ENCODE measurements at places on chromosomes 7 and 10. TPM values are rescaled to one million over a fixed set of nuclear protein-coding genes. Genes with fewer than 3 reads are reported as not detected.

NUTM2E gene
- polyA plus RNA-seq: not detected

NPY gene
- polyA plus RNA-seq: not detected

NACAD gene
- 2.0 TPM for polyA plus RNA-seq

SMO gene
- 1.9 TPM for polyA plus RNA-seq

CARD11 gene
- 0.79 TPM for polyA plus RNA-seq

ZEB1 gene
- 77.8 TPM for polyA plus RNA-seq

TMEM273 gene
- polyA plus RNA-seq: 41.8 TPM

MYOF gene
- 11.6 TPM for polyA plus RNA-seq

KCP gene
- 1.5 TPM for polyA plus RNA-seq

NMT2 gene
- 18.3 TPM for polyA plus RNA-seq

VSTM2A gene
- not detected for polyA plus RNA-seq

ARHGAP22 gene
- 0.98 TPM for polyA plus RNA-seq

SPDYE5 gene
- 0.08 TPM for polyA plus RNA-seq

Data from adipose tissue (tissue), 3 donors.